Gastrocnemius medialis (tissue), 4 donors: ENCODE measurements at places on chromosomes 2 and 18. TPM values are rescaled to one million over a fixed set of nuclear protein-coding genes. Genes with fewer than 3 reads are reported as not detected.

Gene TRIM43
- not detected for total RNA-seq

Gene GRB14
- total RNA-seq, result 4.0 TPM

Gene NAT8
- total RNA-seq, result 0.31 TPM

Gene KCNS3
- total RNA-seq, result 103 TPM

Gene KRTCAP3
- total RNA-seq, result 0.93 TPM

Gene XIRP2
- 906 TPM for total RNA-seq

Gene RAX
- not detected for total RNA-seq

Gene CNRIP1
- 6.7 TPM for total RNA-seq

Gene NFATC1
- total RNA-seq, result 7.1 TPM

Gene ACTG2
- total RNA-seq, result 0.41 TPM

Gene PAX3
- total RNA-seq, result 3.5 TPM

Gene CYTIP
- total RNA-seq, result 0.19 TPM

Gene CFAP65
- total RNA-seq, result not detected

Gene ALPG
- total RNA-seq, result not detected

Gene FSIP2
- total RNA-seq, result not detected

Gene HOXD13
- not detected for total RNA-seq

Gene MYCN
- total RNA-seq, result 0.17 TPM

Gene EGR4
- total RNA-seq, result not detected
